AG08395 (cell line): ENCODE measurements at places on chromosomes 4 and X.

DNA sequence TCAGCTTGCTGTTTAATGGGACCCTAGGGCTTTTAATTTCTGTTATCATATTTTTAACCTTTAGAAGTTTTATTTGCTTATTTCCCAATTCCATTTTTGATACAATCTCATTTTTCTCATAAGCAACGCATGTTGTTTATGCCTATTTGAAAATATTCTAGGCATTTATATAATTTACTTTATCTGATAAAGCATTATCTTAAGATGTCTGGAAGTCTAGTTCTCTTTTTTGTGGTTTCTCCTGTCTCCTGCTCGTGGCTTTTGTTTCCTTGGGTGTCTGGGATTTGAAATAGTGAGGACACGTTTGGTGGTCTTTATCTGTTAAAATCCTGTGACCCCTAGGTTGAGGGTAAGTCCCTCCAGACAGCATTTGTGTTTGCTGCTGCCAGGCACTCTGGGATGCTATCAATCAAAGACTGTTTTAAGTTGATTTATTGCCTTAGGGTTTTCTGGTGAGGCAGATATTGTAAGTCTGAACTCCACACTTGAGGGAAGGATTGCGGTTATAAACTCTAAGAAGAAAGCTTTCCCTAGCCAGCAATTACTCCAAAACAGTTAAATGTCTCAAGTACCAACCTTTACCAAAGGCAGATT lies 208.0 kb downstream of the PRDM5 start:
- no peak for DNase-seq

- DNase-seq, result no peak
Observed at GRCh38 chr4:26050212-26050643, 136.2 kb downstream of the SMIM20 start.

DNA sequence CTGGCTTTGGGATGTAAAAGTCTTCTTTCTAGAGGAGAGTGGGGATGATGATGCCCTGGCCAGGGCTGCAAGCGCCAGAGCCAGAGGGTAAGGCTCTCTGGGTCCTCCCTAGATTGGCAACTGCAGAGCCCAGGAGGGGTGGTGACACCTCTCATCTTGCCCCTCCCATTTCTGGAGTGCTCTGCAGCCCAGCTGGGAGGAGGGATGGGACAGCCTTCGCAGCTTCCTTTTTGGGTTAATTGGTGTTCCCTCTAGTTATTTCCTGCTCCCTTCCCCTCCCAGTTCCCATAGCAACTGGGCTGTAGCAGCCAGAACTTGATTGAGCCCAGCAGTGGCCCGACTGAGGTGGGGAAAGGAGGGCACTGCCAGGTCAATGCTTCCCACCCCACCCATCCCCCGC lies 19.2 kb downstream of the NALF2 start:
- no peak for DNase-seq

GRCh38 chrX:48579259-48579658 lies 5.0 kb downstream of the RBM3 start:
- DNase-seq, result no peak

DNA sequence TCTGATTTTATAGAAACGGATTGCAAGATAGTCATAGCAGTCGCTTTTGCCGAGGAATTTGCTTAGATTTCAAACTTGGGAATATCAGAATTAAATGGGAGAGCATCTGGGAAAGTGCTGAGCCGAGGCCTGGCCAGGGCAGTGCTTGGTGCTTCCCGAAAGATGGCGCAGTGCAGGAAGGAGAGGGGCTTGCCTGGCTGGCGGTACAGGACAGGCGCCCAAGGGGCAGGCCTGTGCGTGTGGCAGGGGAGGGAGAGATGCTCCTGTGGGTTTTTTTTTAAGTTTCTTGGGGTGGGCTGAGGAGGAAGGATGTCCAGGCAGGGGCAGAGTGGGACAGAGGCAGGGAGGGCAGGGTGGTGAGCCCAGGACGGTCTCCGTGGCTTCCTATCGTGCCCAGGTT lies 241.1 kb downstream of the AFAP1 start:
- peak; percentile 52 for DNase-seq

- DNase-seq, result no peak
Observed at GRCh38 chr4:8840816-8841455, 30.7 kb downstream of the HMX1 start.

- DNase-seq, result peak; percentile 68
Observed at GRCh38 chrX:49039598-49040375, 3.4 kb downstream of the TFE3 start.

- DNase-seq, result no peak
Observed at GRCh38 chrX:1751781-1752180, 136.9 kb downstream of the ASMT start.

- DNase-seq, result no peak
Observed at GRCh38 chrX:97021680-97022079, 138.0 kb downstream of the RPA4 start.

DNA sequence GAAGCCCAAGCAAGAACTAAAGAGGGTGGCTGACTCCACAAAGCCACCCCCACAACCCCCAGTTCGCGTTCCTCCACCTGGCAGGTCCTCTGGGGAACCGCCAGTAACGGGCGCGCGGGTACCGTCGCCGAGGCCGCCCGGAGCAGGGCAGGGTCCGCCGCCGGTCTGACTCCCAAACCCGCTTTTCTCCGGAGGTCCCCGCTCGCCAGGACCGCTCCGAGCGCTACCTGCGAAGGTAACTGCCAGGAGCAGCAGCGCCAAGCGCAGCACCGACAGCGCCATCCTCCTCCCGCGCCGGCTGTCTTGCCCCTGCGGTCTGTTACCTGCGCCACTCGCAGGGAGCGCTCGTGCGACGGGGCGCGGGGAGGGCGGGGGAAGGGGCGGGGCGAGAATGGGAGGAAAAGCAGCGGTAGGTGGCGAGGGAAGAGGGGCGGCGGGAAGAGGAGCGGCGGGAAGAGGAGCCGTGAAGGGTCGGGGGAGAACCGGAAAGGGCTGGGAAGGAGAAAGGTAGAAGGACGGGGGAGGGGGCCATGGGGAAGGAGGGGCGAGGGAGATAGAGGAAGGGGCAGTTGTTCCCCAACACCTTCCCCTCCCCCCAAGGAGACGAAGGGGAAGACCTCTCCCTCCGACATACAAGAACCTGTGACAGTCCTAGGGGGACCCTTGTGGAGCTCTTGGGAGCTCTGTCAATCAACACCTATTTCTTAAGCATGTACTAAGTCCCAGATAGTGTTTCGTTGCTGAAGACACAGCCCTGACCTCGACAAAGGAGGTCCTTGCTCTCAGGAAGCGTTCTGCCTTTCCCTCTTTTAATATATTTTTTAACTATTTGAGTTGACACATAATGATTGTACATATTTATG lies at the start of gene SPINK2:
Gene SPINK2, minus strand, starts transcription at position 321 of the 863 bp plus-strand sequence. Its CDS starts 39 bp downstream, at position 282.
- DNase-seq, result no peak

DNA sequence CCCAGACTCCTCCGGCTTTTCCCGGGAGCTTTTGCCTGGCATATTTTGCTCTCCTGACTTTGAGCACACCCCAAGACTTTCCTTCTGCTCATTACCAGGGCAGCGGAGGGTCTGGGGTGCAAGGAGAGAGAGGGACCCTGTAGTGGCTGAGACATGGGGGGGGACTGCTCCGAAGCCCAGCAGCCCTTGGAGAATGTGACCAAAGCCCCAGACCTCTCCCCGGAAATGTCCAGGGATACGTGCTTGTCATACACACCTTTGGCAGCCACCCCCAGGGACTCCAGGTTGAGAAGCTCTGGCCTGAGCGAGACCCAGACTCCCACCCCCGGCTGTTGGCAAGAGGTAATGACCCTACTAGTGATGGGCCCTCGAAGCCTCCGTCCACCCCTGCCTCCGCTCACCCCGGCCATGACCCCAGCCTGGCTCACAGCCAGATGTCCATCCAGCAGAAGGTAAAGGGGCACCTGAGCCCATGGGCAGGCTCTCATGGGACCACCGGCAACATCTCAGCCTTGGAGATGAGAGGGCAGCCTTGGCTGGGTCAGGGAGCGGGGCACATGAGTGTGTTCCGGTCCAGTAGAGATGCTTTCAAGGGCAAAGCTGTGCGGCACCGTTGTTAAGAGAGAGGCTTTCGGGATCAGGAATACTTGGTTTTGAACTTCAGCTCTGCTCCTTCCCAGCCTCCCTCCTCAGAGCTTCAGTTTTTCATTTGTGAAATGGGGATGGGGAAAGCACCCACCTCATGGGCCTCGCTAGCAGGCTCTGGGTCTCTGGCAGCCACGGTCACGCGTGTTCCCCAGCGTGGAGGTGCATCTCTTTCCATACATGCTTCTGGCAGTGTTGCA lies 2.0 kb downstream of the PSAPL1 start:
- DNase-seq, result no peak
